ENCODE measurements at places on chromosomes 1 and 21. TPM values are rescaled to one million over a fixed set of nuclear protein-coding genes. Genes with fewer than 3 reads are reported as not detected.

GRCh38 chr1:27517907-27518718 is 28.1 kb upstream of the WASF2 start:
- no peak for DNase-seq

NAV1 gene
- 1.2 TPM for polyA plus RNA-seq

- no peak for DNase-seq
Measured at GRCh38 chr1:58000116-58000515, 546.4 kb downstream of the OMA1 start.

PDE4B gene
- 12.6 TPM for polyA plus RNA-seq

PLPPR4 gene
- 0.06 TPM for polyA plus RNA-seq

DNA sequence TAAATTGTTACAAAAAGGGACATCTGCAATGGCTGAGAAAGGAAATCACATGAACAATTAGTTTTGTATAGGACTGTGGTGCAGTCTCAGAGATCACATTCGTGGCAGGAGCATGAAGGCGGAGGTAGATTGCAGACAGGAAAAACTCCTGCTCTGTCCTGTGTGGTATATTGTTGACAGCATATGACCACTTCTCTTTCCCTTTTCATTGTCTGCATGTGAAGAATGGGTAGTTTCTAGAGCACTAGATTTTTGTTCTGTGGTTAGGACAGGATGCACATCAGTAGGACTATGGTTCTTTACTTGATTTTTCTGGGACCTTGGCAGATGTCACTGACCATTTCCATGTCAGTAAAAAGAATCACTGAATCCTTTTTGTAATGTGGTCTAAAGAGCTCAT is 625.9 kb upstream of the PKN2 start:
- no peak for DNase-seq

SEC16B gene
- 8.6 TPM for polyA plus RNA-seq

PHC2 gene
- 101 TPM for polyA plus RNA-seq

- DNase-seq, result peak; percentile 94
Measured at GRCh38 chr1:113758631-113759332, 504 bp downstream of the PHTF1 start.

- DNase-seq, result no peak
Measured at GRCh38 chr1:166952002-166952746, 23.2 kb downstream of the ILDR2 start.

DNA sequence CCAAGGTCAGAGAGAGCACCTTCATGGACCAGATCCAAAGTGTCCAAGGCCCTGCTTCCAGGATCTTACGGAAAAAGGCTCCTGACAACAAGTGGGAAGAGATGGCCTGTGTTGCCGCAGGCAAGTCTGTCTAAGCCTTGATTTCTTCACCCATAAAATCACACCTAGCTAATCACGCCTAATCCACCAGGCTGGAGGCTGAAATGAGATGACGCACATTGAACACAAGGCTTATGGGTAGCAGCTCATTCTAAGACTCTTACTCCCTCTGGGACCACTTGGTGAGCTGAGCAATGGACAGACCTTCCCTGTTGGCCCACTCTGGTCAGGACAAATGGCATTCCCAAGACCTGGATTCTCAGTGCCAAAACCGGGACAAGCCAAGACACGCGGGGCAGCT is 38.2 kb downstream of the GRIK3 start:
- no peak for DNase-seq

- no peak for DNase-seq
Measured at GRCh38 chr1:241677201-241677600, 25.1 kb downstream of the WDR64 start.

CELA3A gene
- 0.45 TPM for polyA plus RNA-seq

DNA sequence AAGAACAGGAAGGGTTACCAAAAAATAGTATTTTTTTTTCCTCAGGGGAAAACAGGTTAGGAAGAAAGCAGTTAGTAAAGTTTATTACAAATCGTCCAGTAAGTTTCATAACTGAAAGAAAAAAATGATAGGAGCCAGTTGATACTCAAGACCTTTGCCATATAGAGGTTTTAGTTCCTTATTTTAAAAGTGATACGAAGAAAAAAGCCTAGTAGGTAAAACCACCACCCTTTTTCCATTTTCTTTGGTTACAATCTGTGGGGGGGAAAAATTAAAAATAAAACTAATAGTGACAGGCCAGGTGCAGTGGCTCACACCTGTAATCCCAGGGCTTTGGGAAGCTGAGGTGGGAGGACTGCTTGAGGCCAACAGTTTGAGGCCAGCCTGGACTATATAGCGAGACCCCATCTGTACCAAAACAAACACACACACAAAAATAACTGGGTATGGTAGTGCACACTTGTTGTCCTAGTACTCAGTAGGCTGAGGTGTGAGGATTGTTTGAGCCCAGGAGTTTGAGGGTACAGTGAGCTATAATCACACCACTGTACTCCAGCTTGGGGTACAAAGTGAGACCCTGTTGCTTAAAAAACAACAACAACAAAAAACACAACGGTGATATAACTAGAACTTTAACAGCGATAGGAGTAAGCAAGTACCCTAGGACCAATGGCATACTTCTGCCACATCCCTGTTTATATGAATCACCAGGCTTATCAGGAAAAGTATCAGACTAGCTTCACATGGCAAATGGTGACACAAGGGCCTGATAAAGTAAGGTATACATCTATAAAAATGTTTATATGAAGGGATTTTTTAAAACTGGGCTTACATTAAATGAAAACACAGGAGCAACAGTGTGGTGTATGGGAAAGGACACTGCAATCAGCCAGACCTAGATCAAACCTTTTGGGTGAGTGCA is 5.4 kb downstream of the TMEM59 start:
- no peak for DNase-seq

DNA sequence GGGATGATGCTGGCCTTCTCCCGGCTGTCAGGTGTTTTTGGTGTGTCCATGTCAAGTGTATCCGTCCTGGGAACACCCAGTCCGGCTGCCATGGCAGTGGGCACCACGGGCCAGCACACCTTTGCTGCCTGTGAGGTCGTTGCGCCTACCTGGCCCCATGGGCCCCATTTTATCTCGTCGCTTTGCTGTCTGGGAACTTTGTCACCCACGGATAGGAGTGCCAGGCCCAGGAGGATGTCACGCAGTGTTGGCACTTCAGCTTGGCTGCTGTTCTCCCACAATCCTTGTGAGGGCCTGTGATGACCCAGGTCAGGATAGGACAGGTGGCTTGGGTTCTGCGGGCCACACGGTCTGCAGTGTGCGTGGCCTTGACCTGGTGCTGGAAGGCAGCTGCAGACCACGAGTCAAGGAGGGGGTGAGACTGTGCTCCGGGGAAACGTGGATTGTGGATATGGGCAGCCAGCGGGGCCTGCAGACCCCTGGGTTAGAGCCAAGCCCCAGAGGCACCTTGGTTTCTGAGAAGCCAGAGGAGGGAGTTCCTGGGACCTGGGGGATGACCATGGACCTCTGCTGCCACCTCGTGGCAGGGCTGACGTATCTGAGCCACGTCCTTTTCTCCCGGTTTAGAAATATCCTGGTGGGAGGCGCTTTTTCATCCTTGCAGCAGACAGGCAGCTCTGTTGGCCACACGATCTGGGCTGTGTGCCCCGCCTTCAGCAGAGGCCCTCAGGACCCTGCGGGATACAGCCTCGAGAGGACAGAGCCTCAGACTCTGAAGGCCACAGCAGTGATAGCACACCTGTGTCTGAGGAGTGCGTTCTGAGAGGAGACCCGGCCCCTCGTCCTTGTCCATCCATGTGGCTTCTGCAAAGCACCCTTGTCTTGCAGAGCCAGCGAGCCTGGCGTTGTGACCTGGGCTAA is 161.1 kb upstream of the COL6A1 start:
- peak; percentile 92 for DNase-seq

TSEN15 gene
- polyA plus RNA-seq, result 21.9 TPM

DNA sequence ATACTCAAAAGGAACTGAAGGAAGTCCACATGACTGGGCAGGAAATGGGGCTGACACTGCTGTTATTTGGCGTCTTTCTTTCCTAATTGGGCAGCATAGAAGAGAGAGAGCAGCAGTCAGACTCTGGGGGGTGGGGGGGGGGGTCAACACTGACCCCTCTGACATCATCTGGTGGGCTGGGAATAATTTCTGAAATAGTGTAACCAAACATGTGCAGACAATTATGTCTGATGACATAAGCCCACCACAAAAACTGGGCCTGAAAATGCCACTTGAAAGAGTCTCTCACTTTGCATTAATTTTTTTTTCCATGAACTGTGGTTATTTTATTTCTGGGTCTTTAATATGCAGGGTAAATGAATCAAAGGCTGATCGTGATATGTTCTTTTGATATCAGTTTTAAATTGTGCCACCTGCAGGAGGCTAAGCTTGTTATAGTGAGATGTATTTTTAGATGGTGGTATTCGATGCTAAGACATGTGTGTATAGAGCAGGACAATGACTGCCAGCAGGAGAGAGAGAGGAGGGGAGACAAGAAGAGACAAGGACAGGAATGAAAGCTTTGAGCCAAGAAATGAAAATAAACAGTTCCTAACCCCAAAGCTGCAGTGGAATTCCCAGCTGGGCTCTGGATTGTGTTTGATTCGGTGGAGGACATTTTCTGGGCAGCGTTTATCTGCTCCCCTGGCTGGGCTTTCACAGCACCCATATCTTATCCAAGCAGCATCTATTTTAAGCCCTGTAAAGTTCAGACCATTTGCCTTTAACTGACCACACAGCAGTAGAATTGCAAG is 264.7 kb downstream of the PBX1 start:
- no peak for DNase-seq

TM2D1 gene
- 18.6 TPM for polyA plus RNA-seq

DNA sequence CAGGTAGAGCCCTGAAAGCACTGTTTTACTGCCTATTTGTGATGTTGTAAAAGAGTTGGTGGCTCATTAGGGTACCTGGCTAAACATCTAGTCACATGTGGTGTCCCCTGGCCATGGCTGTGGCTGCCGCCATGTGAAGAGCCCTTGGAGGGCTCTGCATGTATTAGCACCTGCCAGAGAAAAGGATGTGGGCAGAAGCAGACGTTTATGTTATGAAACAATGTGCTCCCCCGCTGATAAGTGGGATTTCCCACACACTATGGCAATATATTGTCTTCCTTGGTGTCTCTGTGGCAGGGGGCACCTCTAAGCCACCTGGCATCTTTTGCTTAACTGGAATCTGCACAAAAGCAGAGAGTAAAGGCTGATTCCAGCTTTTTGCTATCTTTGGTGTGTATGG is 9.6 kb downstream of the TENT5C start:
- DNase-seq, result peak; percentile 80

DNA sequence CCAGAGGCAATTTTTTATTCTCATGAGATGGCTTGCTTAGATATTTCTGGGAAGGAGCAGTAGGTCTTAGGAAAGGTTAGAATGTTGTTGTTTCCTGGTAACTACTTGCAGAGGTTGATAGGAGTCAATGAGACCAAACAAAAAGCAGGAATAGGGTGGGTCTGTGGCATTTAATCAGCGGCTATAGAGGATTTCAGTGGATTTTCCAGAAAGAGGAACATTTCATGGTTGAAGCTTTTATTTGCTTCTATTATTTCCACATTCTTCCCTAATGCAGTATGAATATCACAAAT is 111.3 kb upstream of the PALMD start:
- no peak for DNase-seq

- no peak for DNase-seq
Measured at GRCh38 chr1:81232420-81232819, 568.3 kb upstream of the ADGRL2 start.

RXFP4 gene
- not detected for polyA plus RNA-seq
